ENCODE measurements at places on chromosomes 6 and 20.
A peak's percentile ranks its signal among the peaks of the same experiment; 100 is the strongest.

GRCh38 chr20:9031991-9032390, 36.9 kb upstream of the PLCB4 start:
- DNase-seq: no peak

DNA sequence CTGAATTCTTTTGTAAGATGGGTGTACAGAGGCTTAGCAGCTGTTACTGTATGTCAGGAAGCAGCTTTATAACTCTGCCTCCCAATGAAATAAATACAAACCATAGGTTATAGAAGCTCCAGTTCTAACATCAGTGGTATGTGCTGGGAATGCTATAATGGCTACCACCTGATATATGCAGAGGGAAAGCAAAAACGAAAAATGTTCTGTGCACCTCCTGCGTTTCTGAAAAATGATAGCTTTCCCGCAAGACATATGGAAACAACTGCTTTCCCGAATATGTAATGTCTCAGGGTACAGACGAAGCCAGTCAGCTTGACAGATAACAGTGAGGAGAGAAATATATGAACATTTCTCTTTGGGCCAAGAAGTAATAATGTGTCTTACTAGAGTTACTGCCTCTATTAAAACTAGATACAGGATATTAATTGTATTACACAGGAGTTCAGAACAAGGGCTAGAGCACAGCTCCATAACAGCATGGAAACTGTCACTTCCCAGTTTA, 517.0 kb upstream of the NRSN1 start:
- no peak for DNase-seq

DNA sequence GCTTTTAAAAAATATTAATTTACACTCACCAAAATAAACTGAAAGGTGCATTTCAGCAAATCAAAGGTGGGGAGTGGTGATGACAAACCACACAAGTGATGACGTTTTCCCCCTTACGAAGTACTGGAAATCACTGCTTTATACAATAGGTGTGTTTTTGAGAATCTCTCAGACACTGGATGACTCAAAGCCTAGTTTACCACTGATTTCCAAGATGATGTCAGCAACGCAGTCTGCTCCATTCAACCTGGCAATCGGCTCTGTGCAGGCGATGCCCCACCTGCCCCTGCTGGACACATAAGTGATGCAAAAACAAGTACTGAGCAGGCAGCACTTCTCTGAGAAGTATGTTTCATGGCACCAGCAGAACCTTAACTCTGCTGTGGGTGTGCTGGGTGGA, 114.4 kb downstream of the SOD2 start:
- no peak for DNase-seq

DNA sequence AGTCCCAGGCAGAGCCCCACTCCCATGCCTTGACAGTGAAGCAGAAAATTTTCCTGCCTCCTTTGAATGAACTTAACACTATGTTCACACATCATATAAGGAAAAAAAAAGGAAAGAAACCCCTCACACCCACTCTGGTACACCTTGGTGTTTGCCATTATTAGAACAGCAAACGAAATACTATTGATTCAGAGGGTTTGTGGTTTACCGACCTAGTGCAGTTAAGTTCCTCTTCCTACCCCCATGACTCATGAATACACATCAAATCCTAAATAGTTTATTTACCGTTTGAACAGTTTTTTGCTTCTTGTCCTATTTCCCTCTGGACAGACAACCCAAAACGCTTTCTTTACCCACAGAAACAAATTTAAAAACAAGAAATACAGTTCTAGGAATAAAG, 237.7 kb downstream of the FOXA2 start:
- no peak for DNase-seq

DNA sequence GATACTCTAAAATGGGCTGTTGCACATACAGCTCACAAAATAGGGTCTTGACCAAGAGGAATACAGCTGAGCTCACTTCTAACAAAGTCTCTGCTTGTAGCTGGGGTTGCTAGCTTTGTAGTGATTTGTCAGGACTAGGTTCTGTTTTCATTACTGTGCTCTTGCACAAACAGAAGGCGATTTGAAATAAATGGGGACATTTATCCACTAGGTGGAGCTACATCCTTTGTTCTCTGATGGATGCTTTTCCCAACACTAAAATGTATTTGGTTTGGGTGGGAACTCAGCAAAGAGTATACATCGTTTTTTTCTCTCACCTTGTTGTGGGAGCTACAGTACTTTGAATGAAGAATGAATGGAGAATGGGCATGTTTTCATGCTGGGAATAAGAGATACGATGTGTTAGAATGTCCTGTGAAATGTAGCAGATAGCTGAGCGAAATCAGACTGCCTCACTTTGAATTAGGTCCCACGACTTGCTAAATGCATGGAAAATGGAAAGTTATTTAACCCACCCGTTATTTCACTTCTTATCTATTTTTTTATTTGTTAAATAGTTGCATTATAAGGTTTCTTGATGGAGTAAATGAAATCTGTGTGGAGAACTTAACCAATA, 494.7 kb upstream of the MAP3K7 start:
- peak; percentile 70 for DNase-seq

DNA sequence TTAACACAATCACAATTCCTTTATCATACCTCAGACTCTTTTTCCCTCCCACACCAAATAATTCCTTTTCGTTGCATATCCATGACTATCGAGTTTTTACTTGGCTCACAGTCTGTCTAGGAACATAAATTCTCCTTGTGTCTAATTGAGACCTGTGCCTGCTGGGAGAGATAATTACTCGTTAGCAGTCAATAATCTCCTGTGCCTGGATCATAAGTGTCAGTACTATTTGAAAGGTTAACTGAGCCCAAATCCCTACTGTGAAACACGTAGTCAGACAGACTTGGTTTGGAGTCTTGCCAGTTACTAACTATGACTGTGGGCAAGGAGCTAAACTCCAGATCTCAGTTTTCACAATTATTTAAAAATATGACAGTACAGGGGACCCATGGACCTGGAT, 5.7 kb upstream of the CTNNBL1 start:
- peak; percentile 34 for DNase-seq

- no peak for DNase-seq
These were observed 201.4 kb downstream of the IBTK start for GRCh38 chr6:82045965-82046756.

DNA sequence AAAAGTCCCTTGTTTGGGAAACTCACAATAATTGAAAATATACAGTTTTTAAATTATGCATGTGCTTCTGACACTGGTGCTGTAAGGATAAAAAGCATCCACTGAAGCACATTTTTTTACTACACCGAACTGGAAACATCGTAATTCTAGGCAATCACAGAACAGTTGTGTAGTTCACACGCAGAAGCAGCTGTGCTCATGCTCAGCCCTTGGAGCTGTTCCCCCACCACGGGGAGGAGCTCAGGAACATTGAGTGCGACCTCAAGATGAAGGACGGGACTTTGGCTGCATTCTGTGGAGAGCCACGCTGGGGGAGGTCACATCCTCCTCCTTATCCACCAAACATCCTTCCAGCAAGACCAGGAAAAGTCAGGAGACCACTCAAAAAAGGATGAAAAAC, 466.3 kb upstream of the CDH4 start:
- DNase-seq: no peak

DNA sequence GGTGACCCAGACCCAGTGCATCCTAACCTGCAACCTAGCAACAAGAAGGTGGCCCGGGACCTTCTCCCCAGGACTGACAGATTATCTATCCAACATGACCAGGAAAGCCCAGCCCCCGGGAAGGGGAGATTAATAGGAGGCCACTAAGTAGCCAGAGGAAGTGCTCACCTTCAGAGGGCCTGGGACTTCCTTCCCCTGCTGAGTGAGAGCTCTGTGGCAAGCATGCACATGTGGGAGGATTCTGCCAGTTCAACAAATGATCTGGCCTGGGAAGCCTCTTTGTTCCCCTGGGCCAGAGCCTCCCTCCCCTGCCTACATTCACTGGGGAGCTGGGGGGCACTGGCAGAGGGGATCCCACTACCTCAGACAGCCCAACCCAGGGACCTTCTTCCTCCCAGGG, 39.6 kb downstream of the SHLD1 start:
- DNase-seq: no peak

- no peak for DNase-seq
These were observed 597.0 kb downstream of the EYS start for GRCh38 chr6:65110031-65110430.

DNA sequence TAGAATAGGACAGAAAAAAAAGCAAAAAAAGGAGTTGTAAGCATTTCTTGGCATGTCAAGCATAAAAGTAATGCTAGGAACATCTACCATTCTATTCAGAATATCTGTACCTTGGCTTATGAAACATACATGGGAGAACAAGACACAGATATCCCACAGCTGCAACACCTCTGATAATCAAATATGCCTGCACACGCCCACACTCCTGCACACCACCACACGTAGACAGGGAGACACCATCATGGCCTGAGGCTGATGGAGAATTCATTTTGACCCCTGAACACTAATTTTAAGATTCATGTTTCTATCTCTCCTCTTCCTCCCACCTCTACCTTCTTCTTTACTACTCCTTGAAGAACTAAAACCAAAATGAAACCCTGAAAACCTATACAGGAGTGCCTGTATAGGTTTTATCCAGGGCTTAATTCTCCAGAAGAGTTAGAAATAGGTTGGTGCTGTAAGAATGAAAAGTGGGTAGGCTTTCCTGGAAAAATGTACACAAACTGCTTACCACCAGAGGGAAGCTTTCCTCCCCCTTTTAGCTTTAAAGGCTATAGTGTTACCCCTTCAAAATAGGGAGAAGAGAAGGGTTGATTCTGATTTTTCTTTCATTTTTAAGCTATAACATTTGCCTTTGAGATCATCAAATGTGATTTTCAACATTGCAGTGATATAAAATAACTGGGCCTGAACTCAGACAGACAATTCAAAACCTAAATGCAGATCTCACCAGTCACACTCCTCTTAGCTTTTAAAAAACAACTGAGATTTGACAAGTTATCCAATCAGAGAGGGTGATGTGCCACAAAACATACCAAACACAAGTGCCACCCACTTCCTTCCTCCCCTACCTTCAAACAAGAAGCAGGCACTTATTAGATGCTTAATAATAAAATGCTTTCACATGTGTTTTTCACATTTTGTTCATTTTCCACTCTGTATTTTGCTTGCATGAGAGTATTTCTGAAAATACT, 57.9 kb downstream of the ELOVL5 start:
- DNase-seq: no peak

GRCh38 chr6:21808045-21808470, 214.5 kb downstream of the SOX4 start:
- no peak for DNase-seq

GRCh38 chr6:117613920-117614560, 11.7 kb upstream of the GOPC start:
- no peak for DNase-seq

GRCh38 chr6:105786890-105787655, 299.1 kb upstream of the PRDM1 start:
- DNase-seq: no peak

Measured in NCI-H82 (cell line).